Aorta (tissue), 5 donors: ENCODE measurements at places on chromosomes 11 and 22. TPM values are rescaled to one million over a fixed set of nuclear protein-coding genes. Genes with fewer than 3 reads are reported as not detected.

HEPHL1 gene
- polyA plus RNA-seq, result 0.25 TPM

IFITM1 gene
- polyA plus RNA-seq, result 88.3 TPM

PAMR1 gene
- 2.0 TPM for polyA plus RNA-seq

OR5F1 gene
- polyA plus RNA-seq, result not detected

CHRM1 gene
- polyA plus RNA-seq, result not detected

ADM gene
- polyA plus RNA-seq, result 1.5 TPM

SPDYC gene
- polyA plus RNA-seq, result not detected

AGBL2 gene
- not detected for polyA plus RNA-seq

RIBC2 gene
- polyA plus RNA-seq, result 0.31 TPM

OR56A4 gene
- not detected for polyA plus RNA-seq

PATE4 gene
- not detected for polyA plus RNA-seq

GVQW3 gene
- 0.50 TPM for polyA plus RNA-seq

EFCAB6 gene
- polyA plus RNA-seq, result 0.88 TPM

RAB36 gene
- polyA plus RNA-seq, result 2.1 TPM

ANO1 gene
- 25.5 TPM for polyA plus RNA-seq

LDLRAD3 gene
- 5.5 TPM for polyA plus RNA-seq

SAA1 gene
- 6.5 TPM for polyA plus RNA-seq

TMA7B gene
- not detected for polyA plus RNA-seq

TBX1 gene
- polyA plus RNA-seq, result 1.1 TPM

CCDC83 gene
- not detected for polyA plus RNA-seq

TMEM191B gene
- polyA plus RNA-seq, result 3.8 TPM

DDI1 gene
- polyA plus RNA-seq, result not detected

HMOX1 gene
- 9.6 TPM for polyA plus RNA-seq

ST3GAL4 gene
- polyA plus RNA-seq, result 25.4 TPM

STK33 gene
- 0.10 TPM for polyA plus RNA-seq

PRSS23 gene
- 140 TPM for polyA plus RNA-seq

MMP13 gene
- polyA plus RNA-seq, result not detected

HOATZ gene
- not detected for polyA plus RNA-seq

GPR83 gene
- not detected for polyA plus RNA-seq

NXPE2 gene
- not detected for polyA plus RNA-seq

LMNTD2 gene
- polyA plus RNA-seq, result 1.9 TPM

KRTAP5-7 gene
- not detected for polyA plus RNA-seq

GAL gene
- polyA plus RNA-seq, result 0.50 TPM

NAGA gene
- 8.4 TPM for polyA plus RNA-seq

CRYBB3 gene
- not detected for polyA plus RNA-seq

TYMP gene
- polyA plus RNA-seq, result 47.1 TPM
